Subcutaneous adipose tissue (tissue), 4 donors: ENCODE measurements at places on chromosomes 2 and 18. TPM values are rescaled to one million over a fixed set of nuclear protein-coding genes. Genes with fewer than 3 reads are reported as not detected.

FAM110C gene
- total RNA-seq, result 0.82 TPM

AQP12A gene
- not detected for total RNA-seq

KHK gene
- total RNA-seq, result 1.5 TPM

STPG4 gene
- not detected for total RNA-seq

MERTK gene
- total RNA-seq, result 73.3 TPM

TIA1 gene
- total RNA-seq, result 78.0 TPM

NR4A2 gene
- 20.9 TPM for total RNA-seq

LDLRAD4 gene
- 16.4 TPM for total RNA-seq

DSC1 gene
- not detected for total RNA-seq

CHRNG gene
- total RNA-seq, result not detected

EMILIN2 gene
- total RNA-seq, result 107 TPM

SLC11A1 gene
- 69.9 TPM for total RNA-seq

KCNJ13 gene
- total RNA-seq, result not detected

TMEM127 gene
- total RNA-seq, result 28.2 TPM

SERPINB7 gene
- not detected for total RNA-seq

DTNA gene
- 38.8 TPM for total RNA-seq

MITD1 gene
- 33.5 TPM for total RNA-seq

SULT1C2 gene
- 0.51 TPM for total RNA-seq

ELOA2 gene
- not detected for total RNA-seq

CYP26B1 gene
- total RNA-seq, result 106 TPM

CTNNA2 gene
- total RNA-seq, result not detected

OR6B2 gene
- not detected for total RNA-seq

HYCC2 gene
- 31.5 TPM for total RNA-seq

ATP8B1 gene
- total RNA-seq, result 9.7 TPM

NEU2 gene
- not detected for total RNA-seq

C2orf66 gene
- not detected for total RNA-seq

CYP1B1 gene
- total RNA-seq, result 20.0 TPM

SPC25 gene
- total RNA-seq, result not detected

ANKRD29 gene
- total RNA-seq, result 9.2 TPM

IL36A gene
- not detected for total RNA-seq

MYCN gene
- total RNA-seq, result not detected

UGT1A5 gene
- not detected for total RNA-seq

AQP12B gene
- not detected for total RNA-seq

SERPINB13 gene
- total RNA-seq, result not detected

RTTN gene
- 17.6 TPM for total RNA-seq

RIT2 gene
- not detected for total RNA-seq

ZNF804A gene
- total RNA-seq, result 0.38 TPM

SIGLEC15 gene
- total RNA-seq, result 1.4 TPM

SP5 gene
- 4.4 TPM for total RNA-seq

FBLN7 gene
- 1.3 TPM for total RNA-seq

NLRC4 gene
- 6.8 TPM for total RNA-seq

PARD3B gene
- total RNA-seq, result 39.5 TPM
